Endothelial cell of umbilical vein (primary cell): ENCODE measurements at places on chromosomes 2 and 18. TPM values are rescaled to one million over a fixed set of nuclear protein-coding genes. Genes with fewer than 3 reads are reported as not detected.

- no peaks in the 10 kb centered on the region for H3K27me3 ChIP-seq
- no peak overlapping the region for H3K27ac ChIP-seq
- DNase-seq, result no peak
Observed at GRCh38 chr2:163812926-163813520, 77.2 kb upstream of the FIGN start.

Gene EXOC6B
- 23.6 and 34.8 TPM in 2 replicates for total RNA-seq

- H3K4me1 ChIP-seq, result peaks cover 41% of the 10 kb centered on the region
- DNase-seq, result peak; percentile 91
- peak overlapping the region; percentile 69 for H3K4me3 ChIP-seq
- H3K36me3 ChIP-seq, result no peaks in the 10 kb centered on the region
Observed at GRCh38 chr2:48343571-48344440, 186.1 kb upstream of the STON1 start.

DNA sequence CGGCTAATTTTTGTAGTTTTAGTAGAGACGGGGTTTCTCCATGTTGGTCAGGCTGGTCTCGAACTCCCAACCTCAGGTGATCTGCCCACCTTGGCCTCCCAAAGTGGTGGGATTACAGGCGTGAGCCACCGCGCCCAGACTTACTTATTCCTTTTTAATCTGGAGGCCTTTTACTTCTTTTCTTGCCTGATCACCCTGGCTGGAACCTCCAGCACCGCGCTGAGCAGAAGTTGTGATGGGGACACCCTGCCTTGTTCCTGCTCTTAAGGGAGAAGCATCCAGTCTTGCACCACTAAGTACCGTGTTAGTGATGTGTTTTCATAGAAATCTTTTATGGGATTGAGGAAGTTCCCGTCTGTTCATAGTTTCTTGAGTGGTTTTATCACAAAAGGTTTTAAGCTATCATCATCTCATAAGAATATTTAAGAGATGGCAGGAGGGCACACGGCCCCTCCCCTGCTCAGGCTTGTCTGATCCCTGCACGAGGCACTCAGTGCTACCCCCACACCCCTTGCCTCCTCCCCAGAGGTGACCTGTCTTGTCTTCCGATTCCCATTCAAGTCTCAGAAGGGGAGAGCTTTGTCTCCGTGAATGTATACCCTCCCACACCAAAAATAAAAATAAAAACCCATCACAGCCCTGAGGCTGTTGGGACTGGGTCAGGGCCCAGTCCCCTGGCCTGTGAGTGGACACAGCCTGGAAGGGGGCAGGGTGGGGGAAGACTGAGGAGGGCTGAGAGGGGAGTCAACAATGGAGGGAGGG, 65.3 kb upstream of the SMAD7 start:
- no peak overlapping the region for H3K27ac ChIP-seq
- no peak overlapping the region for H3K4me3 ChIP-seq
- DNase-seq, result no peak
- H3K36me3 ChIP-seq, result no peaks in the 10 kb centered on the region
- H3K27me3 ChIP-seq, result no peaks in the 10 kb centered on the region

DNA sequence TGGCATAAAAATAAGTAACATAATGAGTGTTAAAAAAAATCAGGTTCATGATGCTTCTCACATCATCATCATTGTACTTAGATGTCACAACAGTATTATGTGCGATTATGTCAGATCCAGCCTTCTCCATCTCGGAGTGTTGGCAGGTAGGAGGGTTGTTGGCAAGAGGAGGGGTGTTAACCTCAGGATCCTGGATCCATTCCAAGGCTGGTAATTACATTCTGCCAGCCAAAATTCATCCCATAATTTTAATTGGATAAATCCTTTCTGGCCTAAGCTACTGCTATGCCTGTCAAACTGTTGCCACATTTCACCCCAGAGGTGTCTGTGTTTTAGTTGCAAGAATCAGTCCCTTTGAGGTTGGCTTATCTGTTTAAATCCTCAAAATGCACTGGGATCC, 891 bp upstream of the FTCDNL1 start:
- H3K27me3 ChIP-seq, result peaks cover 7% of the 10 kb centered on the region
- peaks cover 2% of the 10 kb centered on the region for H3K4me1 ChIP-seq
- H3K36me3 ChIP-seq, result no peaks in the 10 kb centered on the region
- H3K4me3 ChIP-seq, result no peak overlapping the region

Gene CNGA3
- not detected in 2 replicates for total RNA-seq

Gene ALMS1
- 14.7 and 15.4 TPM in 2 replicates for total RNA-seq

Gene CIB4
- total RNA-seq, result not detected in 2 replicates

DNA sequence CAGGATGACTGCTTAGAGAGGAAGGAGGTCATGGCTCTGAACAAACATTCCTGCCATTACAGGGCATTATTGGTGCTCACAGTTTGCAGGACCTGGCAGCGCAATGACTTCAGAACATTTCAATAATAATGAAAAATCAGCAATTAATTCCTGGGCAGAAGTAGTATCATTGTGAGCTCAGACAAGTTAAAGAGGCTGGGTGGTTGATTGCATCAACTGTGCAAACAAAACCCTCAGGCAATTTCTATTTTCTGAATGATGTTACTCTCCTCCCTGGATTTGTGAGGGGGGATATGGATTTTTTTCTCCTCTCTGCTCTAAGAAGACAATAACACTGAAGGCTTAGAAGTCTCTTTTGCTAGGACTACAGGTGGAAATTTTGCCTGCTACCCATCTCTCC, 168.1 kb upstream of the TACR1 start:
- no peak for DNase-seq
- H3K27me3 ChIP-seq, result no peaks in the 10 kb centered on the region
- H3K4me3 ChIP-seq, result no peak overlapping the region
- H3K36me3 ChIP-seq, result no peaks in the 10 kb centered on the region
- no peaks in the 10 kb centered on the region for H3K4me1 ChIP-seq
